ENCODE measurements at places on chromosomes 13 and 19.

GRCh38 chr19:48689449-48689848 lies 6.3 kb upstream of the FUT2 start:
- no peak for DNase-seq

GRCh38 chr13:114155320-114155719 lies 22.9 kb upstream of the RASA3 start:
- no peak for DNase-seq

GRCh38 chr13:38228322-38228721 lies 121.3 kb upstream of the UFM1 start:
- no peak for DNase-seq

GRCh38 chr19:718991-719512 lies 10.3 kb downstream of the PALM start:
- no peak for DNase-seq

DNA sequence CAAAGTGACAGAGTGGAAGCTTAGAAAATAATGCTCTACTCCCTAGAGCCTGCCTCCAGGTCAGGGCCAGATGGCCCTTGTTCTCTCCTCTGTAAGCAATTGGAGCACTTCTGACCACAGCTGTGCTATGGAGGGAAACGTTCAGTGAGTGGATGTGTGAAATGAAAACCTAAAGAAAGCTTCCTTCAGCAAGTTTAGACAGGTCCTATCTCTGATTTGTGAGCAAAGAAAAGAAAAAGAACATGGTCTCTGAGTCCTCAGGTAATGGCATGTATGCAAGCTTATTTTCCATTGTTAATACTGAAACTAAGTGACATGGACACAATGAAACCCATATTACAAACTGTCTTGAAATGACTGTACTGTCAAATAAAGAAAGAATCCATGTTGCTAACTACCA lies 1486.8 kb downstream of the EFNB2 start:
- no peak for DNase-seq
